ENCODE measurements at places on chromosomes 1 and 21.

DNA sequence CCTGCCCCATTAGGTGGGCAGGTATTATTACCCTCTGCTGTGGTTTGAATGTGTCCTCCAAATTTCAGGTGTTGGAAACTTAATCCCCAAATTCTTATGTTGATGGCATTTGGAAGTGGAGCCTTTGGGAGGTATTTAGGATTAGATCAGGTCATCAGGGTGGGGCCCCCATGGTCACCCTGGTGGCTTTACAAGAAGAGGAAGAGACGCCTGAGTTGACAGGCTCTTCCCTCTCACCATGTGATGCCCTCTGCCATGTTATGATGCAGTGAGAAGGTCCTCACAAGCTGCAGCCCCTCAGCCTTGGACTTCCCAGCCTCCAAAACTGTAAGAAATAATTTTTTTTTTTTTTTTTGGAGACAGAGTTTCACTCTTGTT is 8.8 kb upstream of the THEMIS2 start:
- DNase-seq = no peak

DNA sequence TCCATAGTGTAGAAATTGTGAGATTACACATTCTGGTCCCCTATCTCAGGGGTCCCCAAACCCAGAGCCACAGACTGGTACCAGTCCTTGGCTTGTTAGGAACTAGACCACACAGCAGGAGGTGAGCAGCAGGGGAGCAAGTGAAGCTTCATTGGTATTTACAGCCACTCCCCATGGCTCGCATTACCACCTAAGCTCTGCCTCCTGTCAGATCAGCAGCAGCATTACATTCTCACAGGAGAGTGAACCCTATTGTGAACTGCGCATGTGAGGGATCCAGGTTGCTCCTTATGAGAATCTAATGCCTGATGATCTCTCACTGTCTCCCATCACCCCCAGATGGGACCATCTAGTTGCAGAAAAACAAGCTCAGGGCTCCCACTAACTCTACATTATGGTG is 229.7 kb upstream of the IRF2BP2 start:
- no peak for DNase-seq

DNA sequence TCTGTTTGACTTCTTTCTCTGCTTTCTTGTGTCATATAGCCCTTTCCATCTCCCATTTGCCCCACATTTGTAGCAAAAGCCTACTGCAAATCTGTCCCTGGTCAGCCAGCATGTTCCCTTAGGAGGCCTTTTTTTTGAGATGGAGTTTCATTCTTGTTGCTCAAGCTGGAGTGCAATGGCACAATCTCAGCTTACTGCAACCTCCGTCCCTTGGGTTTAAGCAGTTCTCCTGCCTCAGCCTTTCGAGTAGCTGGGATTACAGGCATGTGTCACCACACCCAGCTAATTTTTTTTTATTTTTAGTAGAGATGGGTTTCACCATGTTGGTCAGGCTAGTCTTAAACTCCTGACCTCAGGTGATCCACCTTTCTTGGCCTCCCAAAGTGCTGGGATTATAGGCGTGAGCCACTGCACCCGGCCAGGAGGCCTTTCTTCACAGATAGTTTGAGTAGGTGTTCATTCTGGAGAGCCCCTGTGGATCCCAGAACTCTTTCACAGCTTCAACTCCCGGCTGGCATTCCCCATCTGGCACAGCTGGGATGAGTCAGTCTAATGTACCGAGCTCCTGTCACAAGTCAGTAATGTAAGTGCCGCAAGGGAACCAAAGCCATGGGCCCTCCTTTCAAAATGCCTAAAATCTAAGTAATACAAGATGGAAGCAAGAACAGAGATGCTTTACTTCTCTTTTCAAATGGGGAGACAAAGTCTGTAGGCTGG is 9.4 kb upstream of the NHLH1 start:
- DNase-seq = no peak

DNA sequence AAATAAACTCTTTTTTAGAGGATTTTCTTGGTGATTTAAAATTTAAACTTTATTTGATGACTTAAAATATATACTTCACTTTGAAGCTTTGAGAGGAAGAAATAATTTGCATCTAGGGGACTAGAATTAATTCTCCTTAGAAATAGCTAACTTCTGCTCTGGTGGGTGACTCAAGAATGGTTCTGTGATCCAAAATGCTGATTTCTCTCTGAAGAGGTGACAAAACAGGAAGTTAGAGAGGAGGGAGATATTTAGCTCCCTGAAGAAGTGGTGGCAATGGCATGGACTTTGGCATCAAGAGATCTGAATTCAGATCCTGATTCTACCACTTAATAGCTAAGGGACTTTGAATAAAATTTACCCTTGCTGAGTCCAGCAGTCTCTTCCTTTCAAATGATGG is 125.8 kb upstream of the ATP1B1 start:
- DNase-seq = no peak
